ENCODE measurements at places on chromosomes 11 and 22.

DNA sequence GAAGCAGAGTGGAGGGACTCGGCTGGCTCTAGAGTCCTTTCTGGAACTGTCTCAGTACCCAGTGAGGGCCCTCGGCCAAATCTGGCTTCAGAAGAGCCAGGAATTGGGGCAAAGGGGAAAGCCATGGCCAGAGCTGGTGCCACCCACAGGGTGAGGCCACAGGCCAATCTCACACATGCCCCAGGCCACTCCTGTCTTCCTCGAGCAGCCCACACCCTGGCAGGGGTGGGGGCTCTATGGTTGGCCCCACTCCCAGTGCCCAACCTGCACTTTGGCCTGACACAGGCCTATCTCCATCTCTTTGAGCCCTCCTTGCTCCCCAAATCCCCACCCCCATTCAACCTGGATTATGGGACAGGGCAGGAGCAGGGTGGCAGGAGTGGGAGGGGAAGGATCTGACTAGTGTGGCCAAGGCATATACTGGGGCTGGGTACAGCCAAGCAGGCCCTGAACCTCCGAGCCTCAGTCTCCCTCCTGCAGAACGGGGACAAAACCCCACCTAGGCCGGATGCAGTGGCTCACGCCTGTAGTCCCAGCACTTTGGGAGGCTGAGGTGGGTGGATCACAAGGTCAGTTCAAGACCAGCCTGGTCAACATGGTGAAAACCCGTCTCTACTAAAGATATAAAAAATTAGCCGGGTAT, 6.9 kb downstream of the TST start:
- no peak for DNase-seq

GRCh38 chr11:101706541-101706940, 122.7 kb upstream of the TRPC6 start:
- DNase-seq, result no peak

DNA sequence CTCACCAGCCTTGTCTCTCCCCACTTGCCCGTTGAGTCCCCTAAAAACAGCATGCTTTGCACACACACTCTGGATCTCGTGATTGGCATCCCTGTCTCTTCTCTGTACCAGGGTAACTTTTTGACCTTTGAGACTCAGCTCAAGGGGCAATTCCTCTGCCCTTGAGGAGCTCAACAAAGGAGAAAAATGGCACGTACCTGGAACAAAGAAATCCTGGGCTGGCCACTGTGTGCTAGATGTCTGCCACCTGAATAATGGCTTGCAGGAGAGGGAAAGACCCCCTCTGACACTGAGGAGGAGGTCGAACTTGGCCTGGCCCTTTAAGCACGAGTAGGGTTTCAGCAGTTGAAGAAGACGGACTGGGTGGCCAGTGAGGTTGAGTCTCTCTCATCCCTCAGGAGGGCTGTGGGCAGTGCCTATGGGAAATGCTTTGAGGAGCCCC, 5.8 kb downstream of the UBE2L3 start:
- no peak for DNase-seq

DNA sequence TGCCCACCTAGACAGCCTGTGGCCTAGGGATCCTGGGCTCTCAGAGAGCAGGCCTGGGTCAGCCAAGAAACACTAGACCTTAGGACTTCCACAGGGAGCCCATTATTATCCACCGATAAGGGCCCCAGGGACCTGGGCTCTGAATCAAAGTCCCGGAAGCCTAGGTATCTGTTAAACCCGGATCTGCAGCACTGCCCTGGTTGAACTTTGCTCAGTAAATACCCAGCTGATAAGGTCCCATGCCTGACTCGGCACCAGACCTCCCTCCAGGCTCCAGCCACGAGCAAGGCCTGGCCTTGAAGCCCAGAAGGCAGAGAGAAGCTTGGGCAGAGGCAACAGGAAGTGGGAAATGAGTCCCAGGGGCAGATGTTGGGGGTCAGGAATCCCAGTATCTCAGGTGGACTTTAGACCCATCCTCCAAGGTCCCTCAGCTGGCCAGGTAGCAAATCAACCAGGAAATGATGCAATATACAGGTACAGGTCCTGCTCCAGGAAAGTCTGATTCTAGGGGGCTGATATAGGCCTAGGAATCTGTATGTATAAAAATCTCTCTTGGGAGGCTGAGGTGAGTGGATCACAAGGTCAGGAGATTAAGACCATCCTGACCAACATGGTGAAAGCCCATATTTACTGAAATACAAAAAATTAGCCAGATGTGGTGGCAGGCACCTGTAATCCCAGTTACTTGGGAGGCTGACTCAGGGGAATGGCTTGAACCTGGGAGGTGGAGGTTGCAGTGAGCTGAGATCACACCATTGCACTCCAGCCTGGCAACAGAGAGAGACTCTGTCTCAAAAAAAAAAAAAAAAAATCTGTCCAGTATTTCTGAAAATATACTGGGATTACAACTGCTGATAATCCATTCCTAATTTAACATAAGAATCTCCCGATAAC, 18.7 kb downstream of the POU2AF1 start:
- DNase-seq, result no peak

DNA sequence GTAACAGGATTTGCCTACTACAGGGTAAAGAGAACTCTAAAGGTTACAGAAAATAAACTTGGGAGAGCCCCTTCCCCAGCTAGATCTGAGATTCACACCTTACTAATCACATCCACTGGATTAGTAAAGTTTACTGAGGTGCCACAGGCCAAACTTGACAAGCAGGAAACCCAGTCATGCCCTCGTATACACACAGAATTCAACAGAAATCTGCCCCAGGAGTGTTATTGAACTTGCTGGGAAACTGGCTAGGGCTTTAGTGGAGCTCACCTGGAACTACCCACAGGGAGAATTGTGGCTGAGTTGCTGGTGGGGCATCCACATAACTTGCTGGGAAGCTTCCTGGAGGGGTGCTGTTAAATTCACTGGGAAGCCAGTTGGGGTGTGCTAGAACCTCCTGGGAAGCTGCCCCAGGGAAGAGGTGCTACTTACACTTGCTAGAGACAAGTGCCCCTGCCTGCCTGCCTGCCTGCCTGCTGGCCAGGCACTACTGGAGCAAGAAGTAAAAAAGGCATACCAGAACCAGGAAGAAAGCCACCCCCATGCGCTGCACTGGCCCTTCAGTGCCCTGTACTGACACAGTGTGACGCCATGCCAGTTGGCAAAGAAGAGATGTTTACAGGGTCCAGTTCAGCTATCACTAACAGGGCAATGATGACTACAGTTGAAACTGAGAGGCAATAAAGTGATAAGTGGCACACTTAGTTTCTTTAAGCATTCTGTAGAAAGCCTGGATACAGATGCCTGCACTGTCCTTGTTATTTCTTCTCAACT, 106.5 kb downstream of the ALX4 start:
- DNase-seq, result no peak

GRCh38 chr11:33658195-33658900, 42.3 kb downstream of the C11orf91 start:
- DNase-seq, result no peak

- no peak for DNase-seq
Measured at GRCh38 chr11:32658639-32659406, 75.2 kb downstream of the EIF3M start.

GRCh38 chr11:110679323-110679975, 32.8 kb downstream of the ARHGAP20 start:
- DNase-seq, result no peak

- DNase-seq, result no peak
Measured at GRCh38 chr11:66887526-66887925, 30.7 kb downstream of the LRFN4 start.

DNA sequence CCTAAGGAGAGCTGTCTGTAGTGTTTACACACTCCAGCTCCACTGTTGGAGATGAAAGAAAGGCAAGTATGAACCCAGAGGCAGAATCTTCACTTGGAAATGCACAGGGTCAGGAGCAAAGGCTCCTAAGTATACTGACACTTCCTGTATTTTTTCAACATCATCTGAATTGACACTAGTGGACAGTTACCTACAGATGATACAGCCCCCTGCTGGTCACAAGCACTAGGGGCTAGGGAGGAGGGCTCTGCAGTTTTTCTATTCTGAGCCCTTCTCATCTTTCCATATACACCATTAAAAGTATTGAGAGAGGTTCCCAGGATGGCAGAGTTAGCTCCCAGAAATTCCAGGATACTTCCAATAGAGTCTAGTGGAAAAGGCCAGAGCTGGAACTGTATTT, 290.3 kb upstream of the API5 start:
- peak; percentile 34 for DNase-seq

GRCh38 chr11:9573775-9574621, 528 bp downstream of the WEE1 start:
- no peak for DNase-seq

DNA sequence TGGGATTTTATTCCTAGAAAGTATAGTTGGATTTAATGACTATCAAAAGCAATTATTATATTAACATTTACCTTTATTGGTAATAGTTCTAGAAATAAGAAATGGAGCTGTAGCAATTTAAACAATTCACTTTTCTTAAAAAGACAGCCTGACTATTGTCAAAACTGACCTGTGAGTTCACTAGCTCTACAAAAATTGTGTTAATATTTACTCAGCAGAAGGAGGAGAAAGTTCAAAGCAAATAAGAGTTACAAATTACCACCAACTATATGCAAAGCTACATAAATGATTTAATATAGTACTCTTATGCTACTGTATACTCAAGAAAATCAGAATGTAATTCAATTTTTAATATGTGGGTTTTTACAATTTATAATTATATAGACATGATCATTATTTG, 310.0 kb downstream of the DCDC1 start:
- no peak for DNase-seq

Measured in SHP77 (cell line).